ENCODE measurements at places on chromosomes 12 and 14. TPM values are rescaled to one million over a fixed set of nuclear protein-coding genes. Genes with fewer than 3 reads are reported as not detected.

Gene CISTR
- not detected for polyA plus RNA-seq

Gene MYO1H
- polyA plus RNA-seq, result 0.12 TPM

Gene OR4K1
- polyA plus RNA-seq, result not detected

Gene NANOG
- polyA plus RNA-seq, result not detected

Gene ANO4
- polyA plus RNA-seq, result 4.1 TPM

Gene ACSM4
- not detected for polyA plus RNA-seq

Gene DHRS2
- polyA plus RNA-seq, result 12.5 TPM

DNA sequence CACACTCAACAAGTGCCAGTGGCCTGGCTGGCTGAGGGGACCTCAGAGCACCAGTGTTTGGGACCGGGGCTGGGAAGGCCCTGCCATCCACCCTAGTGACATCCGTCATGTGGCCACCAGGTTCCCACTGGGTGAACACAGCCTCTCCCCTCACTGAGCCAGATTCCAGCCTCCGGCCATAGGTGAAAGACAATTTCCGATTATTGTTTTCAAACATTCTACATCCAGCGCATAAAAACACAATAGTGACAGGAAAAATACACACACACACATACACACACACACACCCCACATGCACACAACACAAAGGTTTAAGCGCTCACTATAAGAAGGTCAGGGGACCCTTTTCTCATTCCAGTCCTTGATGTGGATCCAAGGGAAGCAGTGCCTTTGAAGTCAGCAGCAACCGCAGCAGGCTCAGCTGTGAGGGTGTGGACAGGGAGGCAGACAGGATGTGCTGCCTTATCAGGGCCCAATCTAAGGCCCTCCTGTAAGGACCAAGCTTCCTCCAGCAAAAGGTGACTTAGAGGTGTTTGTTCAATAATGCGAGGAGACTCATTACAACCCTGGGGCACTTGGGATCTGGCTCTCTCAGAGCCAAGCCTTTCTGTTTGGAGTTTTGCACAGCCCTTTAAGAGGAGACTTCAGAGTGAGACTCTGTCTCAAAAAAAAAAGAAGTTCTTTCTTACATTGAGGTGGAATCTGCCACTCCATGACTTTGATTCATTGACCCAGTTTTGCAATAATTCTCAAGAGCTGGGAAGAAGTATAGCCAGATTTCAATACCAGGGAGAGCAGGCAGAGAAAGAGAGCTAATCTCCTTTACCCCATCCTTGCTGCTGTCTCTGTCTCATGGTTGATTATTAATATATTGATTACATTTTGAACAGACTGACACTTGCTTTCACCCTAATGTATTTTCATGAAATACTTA is 227.8 kb downstream of the ZFP36L1 start:
- H3K4me3 ChIP-seq, result no peak overlapping the region
- H3K36me3 ChIP-seq, result no peaks in the 10 kb centered on the region
- no peak for DNase-seq
- H3K4me1 ChIP-seq, result peaks cover 31% of the 10 kb centered on the region

DNA sequence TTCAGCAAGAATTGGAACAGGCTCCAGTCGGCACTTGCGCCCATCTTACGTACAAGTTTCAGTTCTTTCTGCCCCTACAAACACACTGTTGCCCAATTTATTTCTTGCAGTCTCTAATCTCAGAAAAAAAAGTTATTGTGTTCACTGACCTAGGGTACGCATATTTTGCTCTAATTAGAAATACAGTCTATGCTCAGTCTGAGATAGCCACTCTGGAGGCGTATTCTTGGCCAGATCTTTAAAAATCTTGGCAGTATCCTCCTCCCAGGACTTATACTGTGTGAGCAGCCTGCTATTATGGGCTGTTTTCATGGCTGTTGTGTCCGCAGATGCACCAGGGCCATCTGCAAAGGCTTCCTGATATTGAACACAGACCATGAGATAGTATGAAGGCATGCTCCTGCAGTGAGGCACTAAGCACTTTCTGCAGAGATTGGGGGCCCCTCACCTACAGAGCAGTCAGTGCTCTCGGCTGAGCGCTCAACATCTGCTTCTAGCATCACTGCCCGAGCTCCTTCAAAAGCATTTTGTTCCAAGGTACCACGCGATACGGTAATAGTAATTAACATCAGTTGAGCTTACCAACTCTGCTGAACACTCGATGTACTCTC is 57.9 kb downstream of the PPM1H start:
- no peak for DNase-seq
- peaks cover 5% of the 10 kb centered on the region for H3K4me1 ChIP-seq
- no peaks in the 10 kb centered on the region for H3K36me3 ChIP-seq
- H3K4me3 ChIP-seq, result no peak overlapping the region
- no peaks in the 10 kb centered on the region for H3K27me3 ChIP-seq

DNA sequence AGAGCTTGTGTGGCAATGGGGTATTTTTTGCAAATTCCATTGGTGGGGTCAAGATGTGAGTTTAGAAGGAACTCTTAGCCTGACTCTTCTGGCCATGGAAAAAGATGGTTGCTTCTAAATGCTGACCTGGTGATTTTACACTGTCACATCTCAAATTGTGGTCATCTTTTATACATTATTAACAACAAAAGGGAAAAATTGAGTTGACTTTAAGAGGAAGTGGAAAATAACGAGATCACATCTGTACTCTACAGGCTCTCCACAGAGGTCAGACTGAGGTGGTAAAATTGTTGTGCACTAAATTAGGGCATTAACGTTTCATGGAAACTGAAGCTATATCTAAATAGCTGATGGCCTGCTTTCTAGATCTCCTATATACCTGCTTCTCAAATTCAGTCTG is 44.7 kb downstream of the PTPN11 start:
- no peaks in the 10 kb centered on the region for H3K27me3 ChIP-seq
- no peak overlapping the region for H3K27ac ChIP-seq
- H3K36me3 ChIP-seq, result no peaks in the 10 kb centered on the region
- no peak overlapping the region for H3K4me3 ChIP-seq
- no peak for DNase-seq
- H3K4me1 ChIP-seq, result no peaks in the 10 kb centered on the region

GRCh38 chr14:50030036-50030435 is 86.3 kb downstream of the VCPKMT start:
- no peak for DNase-seq
- H3K36me3 ChIP-seq, result no peaks in the 10 kb centered on the region
- H3K27ac ChIP-seq, result no peak overlapping the region
- H3K4me1 ChIP-seq, result no peaks in the 10 kb centered on the region
- H3K4me3 ChIP-seq, result no peak overlapping the region

DNA sequence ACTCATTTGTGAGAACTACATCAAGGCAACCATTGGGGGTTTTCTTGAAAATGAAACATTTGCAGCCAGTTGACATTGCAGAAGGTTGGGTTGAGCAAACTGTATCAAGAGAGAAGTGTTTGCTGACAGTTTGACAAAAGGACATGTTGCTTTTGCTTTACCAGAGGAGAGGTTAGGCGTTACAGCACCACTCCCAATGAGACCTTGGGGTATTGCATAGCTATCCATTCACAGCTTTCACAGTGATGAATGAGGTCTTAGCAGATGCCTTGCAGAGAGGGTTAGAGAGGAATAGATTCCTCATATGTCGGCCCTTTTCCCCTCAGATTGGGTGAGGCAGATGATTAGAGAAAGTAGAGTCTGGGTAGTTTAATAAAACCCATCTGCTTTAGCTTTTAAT is 988.9 kb upstream of the FLRT2 start:
- no peak overlapping the region for H3K27ac ChIP-seq
- H3K4me1 ChIP-seq, result no peaks in the 10 kb centered on the region
- no peaks in the 10 kb centered on the region for H3K36me3 ChIP-seq
- no peak for DNase-seq
- no peak overlapping the region for H3K4me3 ChIP-seq
- H3K27me3 ChIP-seq, result no peaks in the 10 kb centered on the region

DNA sequence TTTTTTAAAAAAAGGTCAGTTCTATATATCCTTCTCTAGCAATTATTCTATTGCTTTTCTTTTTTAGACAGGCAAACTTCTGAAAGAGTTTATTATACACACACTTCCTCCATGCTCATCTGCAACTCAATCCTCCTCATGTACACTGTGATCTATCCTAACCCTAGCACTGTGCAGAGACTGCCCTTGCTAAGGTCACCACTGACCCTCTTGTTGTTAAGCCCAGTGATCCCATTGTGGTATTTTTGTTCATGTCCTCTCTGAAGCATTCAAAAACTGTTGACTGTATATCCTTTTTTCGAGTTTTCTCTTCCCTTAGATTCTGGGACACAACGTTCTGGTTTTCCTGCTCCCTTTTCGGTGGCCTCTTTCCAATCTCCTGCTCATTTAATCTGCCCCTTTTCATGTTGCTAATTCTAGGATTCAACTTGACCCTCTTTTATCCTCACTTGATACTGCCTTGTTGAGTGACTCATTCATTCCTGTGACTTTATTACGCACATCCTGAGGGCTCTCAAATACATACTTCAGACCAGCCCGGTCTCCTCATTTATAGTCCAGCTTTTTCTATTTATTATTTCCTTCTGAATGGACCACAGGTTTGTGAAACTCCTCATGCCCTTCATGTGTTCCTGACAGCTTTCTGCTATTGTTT is 53.9 kb upstream of the PTPRB start:
- H3K27ac ChIP-seq, result no peak overlapping the region
- H3K27me3 ChIP-seq, result no peaks in the 10 kb centered on the region
- H3K36me3 ChIP-seq, result no peaks in the 10 kb centered on the region
- no peaks in the 10 kb centered on the region for H3K4me1 ChIP-seq
- no peak overlapping the region for H3K4me3 ChIP-seq

DNA sequence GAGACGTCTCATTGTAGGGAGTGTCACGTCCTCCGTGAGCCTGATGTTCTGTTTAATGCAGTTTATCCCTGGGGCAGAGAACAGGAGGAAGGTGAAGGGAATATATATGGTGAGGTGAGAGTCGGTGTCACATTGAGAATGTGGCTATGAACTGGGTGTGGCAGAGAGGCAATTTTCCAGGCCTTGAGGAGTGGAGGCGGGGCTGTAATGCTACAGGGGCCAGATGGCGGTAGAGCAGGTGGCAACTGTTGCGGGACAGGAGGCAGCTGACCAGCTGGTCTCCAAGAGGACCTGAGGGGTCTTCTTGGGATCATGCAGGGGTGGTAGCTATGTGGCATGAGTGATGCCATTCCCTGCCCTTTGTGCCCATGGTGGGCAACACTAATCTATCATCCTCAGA is 59.6 kb downstream of the CACNA1C start:
- H3K4me3 ChIP-seq, result no peak overlapping the region
- no peak overlapping the region for H3K27ac ChIP-seq
- H3K27me3 ChIP-seq, result no peaks in the 10 kb centered on the region
- no peak for DNase-seq

DNA sequence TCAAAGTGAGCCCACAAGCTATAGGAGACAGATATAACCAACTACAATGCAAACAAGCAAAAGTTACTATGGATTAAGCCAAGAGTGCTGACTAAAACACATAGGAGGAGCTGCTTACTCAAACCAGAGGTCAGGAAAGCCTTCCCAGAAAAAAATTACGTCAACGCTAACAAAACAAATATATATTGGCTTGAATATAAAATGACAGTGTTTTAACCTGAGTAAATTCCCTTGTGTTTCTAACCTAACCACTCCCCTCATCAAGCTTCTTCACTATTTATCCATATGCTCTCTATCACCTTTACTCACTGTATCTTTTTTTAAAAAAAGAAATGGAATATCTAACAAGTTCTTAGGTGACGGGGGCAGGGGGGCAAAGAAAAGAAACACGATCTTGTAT is 115.9 kb downstream of the MED13L start:
- no peak for DNase-seq
- H3K27ac ChIP-seq, result no peak overlapping the region
- no peak overlapping the region for H3K4me3 ChIP-seq
- H3K4me1 ChIP-seq, result peaks cover 2% of the 10 kb centered on the region
- no peaks in the 10 kb centered on the region for H3K27me3 ChIP-seq

GRCh38 chr14:38098074-38098836 is 109.4 kb upstream of the SSTR1 start:
- no peak for DNase-seq
- H3K27ac ChIP-seq, result no peak overlapping the region
- no peaks in the 10 kb centered on the region for H3K36me3 ChIP-seq
- no peaks in the 10 kb centered on the region for H3K27me3 ChIP-seq
- H3K4me3 ChIP-seq, result no peak overlapping the region
- no peaks in the 10 kb centered on the region for H3K4me1 ChIP-seq

DNA sequence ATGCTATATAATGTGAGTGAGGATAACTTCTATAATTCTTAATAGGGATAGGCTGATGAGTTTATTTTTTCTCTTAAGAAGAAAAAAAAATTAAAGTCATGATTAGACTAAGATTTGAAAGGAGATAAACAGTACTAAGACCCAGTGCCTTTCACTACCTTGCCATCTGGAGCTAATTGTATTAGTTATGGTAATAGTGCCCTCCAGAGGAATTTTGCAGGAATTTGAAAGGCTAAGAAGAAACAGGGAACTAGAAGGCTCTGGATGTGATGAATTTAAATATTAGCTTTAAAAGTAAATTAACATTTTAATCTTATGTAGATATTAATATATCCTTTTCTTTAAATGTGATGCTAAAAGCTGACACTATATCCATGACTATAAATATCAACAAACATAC is 36.6 kb upstream of the PIK3C2G start:
- no peaks in the 10 kb centered on the region for H3K36me3 ChIP-seq
- no peak for DNase-seq
- no peak overlapping the region for H3K27ac ChIP-seq
- H3K4me1 ChIP-seq, result no peaks in the 10 kb centered on the region
- H3K4me3 ChIP-seq, result no peak overlapping the region

GRCh38 chr14:49019467-49020115 is 566.6 kb downstream of the RPS29 start:
- H3K27ac ChIP-seq, result no peak overlapping the region
- H3K27me3 ChIP-seq, result no peaks in the 10 kb centered on the region
- DNase-seq, result no peak
- no peak overlapping the region for H3K4me3 ChIP-seq
- H3K36me3 ChIP-seq, result no peaks in the 10 kb centered on the region
- H3K4me1 ChIP-seq, result no peaks in the 10 kb centered on the region

GRCh38 chr12:109997393-109997792 is 1.2 kb upstream of the GIT2 start:
- no peaks in the 10 kb centered on the region for H3K36me3 ChIP-seq
- no peak overlapping the region for H3K4me3 ChIP-seq
- no peak overlapping the region for H3K27ac ChIP-seq
- peaks cover 7% of the 10 kb centered on the region for H3K4me1 ChIP-seq
- DNase-seq, result no peak

DNA sequence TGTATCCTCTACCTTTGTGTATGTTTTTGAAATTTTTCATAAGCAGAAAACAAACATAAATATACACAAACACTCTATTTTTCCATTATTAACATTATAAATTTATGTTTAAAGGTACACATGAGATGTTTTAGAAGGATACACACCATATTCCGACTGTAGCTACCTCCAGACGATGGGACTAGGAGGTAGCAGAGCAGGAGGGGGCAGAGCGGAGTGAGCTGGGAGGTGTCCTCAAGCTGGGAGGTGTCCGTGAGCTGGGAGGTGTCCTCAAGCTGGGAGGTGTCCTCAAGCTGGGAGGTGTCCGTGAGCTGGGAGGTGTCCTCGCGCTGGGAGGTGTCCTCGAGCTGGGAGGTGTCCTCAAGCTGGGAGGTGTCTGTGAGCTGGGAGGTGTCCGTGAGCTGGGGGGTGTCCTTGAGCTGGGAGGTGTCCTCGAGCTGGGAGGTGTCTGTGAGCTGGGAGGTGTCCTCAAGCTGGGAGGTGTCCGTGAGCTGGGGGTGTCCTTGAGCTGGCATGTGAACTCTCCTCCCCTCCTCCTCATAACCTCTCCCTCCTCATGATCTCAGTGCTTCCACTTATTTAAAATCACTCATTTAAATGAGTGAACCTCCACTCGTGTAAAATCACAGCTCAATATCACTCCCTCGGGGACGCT is 346.9 kb upstream of the SFSWAP start:
- H3K4me3 ChIP-seq, result no peak overlapping the region
- H3K4me1 ChIP-seq, result peaks cover 27% of the 10 kb centered on the region
- H3K36me3 ChIP-seq, result no peaks in the 10 kb centered on the region
- no peak for DNase-seq
- H3K27me3 ChIP-seq, result no peaks in the 10 kb centered on the region
